ENCODE measurements at places on chromosomes 7 and 10. TPM values are rescaled to one million over a fixed set of nuclear protein-coding genes. Genes with fewer than 3 reads are reported as not detected.

ASB4 gene
- 0.09 TPM for total RNA-seq

- no peaks in the 10 kb centered on the region for H3K4me1 ChIP-seq
- no peaks in the 10 kb centered on the region for H3K36me3 ChIP-seq
- peaks cover 4% of the 10 kb centered on the region for H3K27me3 ChIP-seq
- no peak overlapping the region for H3K27ac ChIP-seq
- DNase-seq, result no peak
- H3K4me3 ChIP-seq, result no peak overlapping the region
Measured at GRCh38 chr7:151157645-151158329, 9.7 kb downstream of the GBX1 start.

GRCh38 chr10:45380903-45381620, 7.0 kb downstream of the ALOX5 start:
- H3K36me3 ChIP-seq, result no peaks in the 10 kb centered on the region
- no peaks in the 10 kb centered on the region for H3K4me1 ChIP-seq
- H3K27me3 ChIP-seq, result peaks cover 17% of the 10 kb centered on the region
- no peak overlapping the region for H3K4me3 ChIP-seq
- no peak for DNase-seq

MAD1L1 gene
- total RNA-seq, result 110 TPM

GRCh38 chr7:25216837-25217236, 11.4 kb downstream of the NPVF start:
- no peaks in the 10 kb centered on the region for H3K4me1 ChIP-seq
- DNase-seq, result no peak
- peaks cover 19% of the 10 kb centered on the region for H3K27me3 ChIP-seq

DNA sequence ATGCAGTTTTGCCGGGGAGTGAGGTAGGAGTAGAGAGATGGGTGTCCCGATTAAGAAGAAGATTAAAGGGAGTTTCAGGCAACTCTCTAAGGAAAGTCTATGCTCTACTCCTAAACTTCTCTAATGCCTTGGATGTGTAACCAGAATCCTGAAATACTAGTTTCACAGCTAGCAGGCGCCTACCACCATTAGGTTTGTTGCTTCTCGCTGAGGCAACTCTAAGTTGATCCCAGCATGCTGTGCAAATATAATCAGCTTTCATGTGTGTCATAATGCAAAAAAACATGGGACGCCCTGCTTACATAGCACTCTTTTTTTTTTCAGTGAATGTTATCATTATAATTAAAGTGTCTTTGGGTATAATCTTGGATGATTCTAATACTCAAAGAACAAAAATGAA, 50.4 kb upstream of the FAM3C start:
- no peak overlapping the region for H3K4me3 ChIP-seq
- H3K27ac ChIP-seq, result no peak overlapping the region
- no peaks in the 10 kb centered on the region for H3K27me3 ChIP-seq
- H3K36me3 ChIP-seq, result no peaks in the 10 kb centered on the region
- H3K4me1 ChIP-seq, result peaks cover 9% of the 10 kb centered on the region
- DNase-seq, result no peak
